ENCODE measurements at places on chromosomes 11 and 22.

DNA sequence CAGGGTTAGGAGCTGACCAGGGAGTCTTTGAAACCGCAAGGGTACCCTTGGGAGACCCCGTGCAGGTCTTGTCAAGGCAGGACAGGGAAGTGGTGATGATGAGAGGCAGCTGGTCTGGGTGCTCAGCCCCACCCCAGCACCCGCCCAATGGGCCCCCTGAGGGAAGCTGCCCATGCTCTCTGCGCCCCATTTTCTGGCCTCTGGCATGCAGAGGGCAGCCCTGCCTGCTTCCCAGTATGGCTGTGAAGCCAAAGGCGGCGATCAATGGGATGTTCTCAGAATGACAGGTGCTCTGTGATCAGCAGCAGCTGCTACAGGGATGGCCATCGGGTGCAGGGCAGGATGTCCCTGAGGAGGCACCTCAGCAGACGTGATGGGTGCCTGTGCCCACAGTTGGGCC is 54.7 kb downstream of the CDKN1C start:
- no peak for DNase-seq

DNA sequence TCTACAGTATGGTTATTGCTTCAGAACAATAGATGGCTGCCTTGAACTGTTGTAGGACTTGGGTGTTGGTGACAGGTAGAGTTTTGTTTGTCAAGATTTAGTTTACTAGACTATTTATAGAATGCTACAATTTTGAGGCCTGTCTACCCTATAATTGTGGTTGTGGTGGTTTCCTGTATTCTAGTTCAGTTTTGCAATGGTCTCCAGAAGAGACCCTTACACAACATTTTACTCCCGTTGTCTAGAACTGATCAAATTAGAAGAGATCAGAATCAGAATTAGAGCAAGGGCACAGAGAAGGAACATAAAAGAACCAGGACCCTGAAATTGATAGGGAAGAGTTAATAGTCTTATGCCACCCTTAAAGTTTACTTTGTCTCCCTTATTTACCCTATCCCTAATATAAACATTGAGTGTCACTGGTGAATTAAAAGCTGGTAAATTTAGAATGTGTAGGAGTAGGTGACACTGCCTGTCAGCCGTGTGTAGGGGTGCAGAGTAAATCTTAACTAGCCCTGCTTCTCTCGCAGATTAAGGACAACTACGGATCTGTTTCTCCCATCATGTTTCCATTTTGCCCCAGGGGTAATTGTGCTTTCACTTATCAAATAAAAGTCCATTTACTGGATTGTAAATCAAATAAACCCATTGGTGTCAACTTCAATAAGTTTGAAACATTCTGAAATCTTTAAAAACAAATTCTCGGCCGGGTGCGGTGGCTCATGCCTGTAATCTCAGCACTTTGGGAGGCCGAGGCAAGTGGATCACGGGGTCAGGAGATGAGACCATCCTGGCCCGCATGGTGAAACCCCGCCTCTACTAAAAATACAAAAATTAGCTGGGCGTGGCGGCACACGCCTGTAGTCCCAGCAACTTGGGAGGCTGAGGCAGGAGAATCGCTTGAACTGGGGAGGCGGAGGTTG is 10.9 kb upstream of the PHLDB1 start:
- no peak for DNase-seq

DNA sequence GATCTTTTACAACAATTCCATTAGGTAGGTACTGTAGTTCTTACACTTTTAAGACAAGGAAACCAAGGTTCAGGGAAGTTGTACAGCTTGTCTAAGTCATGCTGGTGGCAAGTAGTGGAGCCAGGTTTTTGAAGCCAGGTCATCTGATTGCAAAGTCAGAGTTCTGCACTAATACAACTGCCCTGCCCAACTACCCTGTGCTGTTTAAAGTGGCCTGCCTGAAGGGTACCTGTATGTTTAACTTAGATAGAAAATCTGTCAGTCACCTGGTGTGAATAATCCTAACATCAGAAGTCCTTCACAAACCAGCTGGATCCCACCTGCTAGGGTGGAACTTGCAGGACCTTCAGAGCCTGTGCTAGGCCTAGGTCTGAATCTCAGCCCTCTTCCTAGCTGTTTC is 44.2 kb downstream of the ARFGAP2 start:
- no peak for DNase-seq

GRCh38 chr11:44589301-44589700 is 23.8 kb downstream of the CD82 start:
- DNase-seq, result no peak

- DNase-seq, result no peak
Observed at GRCh38 chr11:65552388-65552951, 5.7 kb downstream of the LTBP3 start.

DNA sequence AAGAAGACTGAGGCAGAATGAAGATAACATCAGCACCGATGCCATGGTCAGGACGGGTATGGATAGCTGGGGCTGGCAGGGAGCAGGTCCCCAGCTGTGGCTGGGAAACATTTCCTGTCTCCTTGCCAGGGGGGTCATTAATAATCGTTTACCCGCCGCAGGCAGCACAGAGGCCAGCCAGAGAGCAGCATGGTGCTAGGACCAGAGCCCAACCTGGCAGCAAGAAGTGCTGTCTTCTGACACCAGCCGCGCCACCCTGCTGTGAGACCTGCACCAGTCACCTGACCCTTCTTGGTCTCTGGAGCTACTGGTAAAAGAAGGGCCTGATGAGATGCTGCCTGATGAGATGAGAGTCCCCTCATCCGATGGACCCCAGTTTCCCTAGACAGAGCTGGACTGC is 36.3 kb downstream of the PDE2A start:
- no peak for DNase-seq

- no peak for DNase-seq
Observed at GRCh38 chr22:45476814-45477213, 25.9 kb upstream of the FBLN1 start.

DNA sequence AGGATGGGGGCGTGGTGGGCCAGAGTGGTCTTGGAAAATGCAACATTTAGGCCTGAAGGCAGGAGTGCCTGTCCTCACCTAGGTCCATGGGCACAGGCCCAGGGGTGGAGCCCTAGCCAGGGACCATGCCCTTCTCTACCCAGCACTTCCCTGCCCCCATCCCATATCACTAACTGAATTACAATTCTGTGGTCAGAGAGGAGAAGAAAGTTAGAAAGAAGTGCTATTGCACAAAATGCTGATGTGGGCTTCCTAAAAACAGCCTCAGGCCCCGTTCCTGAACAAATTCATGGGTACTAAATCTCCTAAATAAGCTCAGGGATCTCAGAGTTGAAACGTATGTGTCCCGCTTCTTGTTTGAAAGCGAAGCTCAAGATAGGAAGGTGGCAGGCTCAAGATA is 3.5 kb upstream of the ASRGL1 start:
- no peak for DNase-seq

- DNase-seq, result peak; percentile 41
Observed at GRCh38 chr11:123235117-123235655, 40.1 kb upstream of the CLMP start.

DNA sequence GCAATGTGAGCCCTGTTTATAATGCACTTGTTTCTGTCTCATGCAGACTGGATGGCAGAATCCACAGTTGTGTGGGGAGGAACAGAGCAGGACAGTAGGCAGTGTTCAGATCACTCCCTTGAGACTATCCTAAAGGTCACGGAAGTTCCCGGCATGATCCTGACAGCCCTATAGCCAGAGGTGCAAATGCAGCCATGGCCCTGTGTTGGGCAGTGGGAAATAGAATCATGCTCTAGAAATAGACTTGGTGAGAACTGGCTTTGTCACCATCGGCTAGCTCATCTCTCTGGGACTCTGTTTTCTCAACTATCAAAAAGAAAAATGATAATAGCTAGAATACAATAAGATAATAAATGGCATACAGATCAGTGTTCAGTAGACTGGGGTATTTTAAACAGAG is 123.2 kb downstream of the FEZ1 start:
- DNase-seq, result no peak

DNA sequence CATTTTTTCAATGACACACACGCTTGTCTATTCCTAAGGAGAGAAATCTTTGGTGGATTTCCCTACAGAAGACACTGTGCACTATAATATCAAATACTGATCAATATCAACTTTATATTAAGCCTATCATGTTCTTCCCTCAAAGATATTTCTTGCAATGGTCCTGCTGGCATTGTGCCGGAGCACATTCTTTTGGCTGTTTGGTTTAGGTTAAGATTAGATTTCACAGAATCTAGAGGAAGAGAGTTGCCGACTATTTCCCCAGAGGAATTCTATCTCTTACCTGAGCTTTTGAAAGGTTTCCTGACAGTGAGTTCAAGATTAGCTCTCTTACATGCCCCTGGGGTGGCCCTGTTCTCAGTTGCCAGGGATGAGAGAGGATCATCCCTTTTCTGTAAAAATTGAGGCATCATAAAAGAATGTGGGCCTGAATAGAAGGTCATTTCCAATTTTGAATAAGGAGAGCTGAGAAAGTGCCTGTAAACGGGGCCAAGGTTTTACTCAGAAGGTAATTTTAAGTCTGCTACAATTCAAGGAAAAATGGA is 180.6 kb upstream of the ARHGAP20 start:
- no peak for DNase-seq

GRCh38 chr22:21937041-21937820 is 15.4 kb downstream of the PPM1F start:
- DNase-seq, result no peak

DNA sequence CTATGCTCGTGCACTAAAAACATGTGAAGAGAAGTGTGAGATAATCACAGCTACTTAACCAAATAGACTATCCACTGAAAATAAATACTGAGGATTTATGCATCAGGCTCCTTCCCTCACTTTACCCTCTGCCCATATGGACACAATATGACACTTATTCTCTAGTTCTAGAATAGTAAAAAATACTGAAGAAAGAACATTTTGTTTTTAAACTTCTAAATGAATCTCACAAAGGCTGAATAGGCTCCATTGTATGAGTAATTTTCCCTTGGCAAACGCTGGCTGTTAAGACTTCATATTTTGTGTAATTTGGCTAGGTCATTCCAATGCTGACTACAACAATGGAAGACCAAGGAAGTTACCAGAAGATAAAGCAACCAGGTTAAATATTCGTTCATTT is 9.9 kb downstream of the HPS5 start:
- no peak for DNase-seq

DNA sequence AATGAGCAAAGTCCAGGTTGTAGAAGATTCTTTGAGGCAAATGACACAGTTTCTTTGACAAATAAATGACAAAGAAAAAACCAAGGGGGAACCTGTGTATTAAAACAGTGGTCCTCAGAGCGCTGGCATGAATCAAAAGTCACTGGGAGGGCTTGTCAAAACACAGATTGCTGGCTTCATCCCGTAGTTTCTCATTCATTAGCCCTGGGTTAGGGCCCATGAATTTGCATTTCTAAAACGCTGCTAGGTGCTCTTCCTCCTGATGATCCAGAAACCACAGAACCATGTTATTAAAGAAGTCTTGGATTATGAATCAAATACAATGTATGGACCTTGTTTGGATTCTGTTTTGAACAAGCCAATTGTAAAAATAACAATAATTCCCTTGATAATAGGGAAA is 92.7 kb downstream of the YAP1 start:
- no peak for DNase-seq
